ENCODE measurements at places on chromosomes 2 and 18. TPM values are rescaled to one million over a fixed set of nuclear protein-coding genes. Genes with fewer than 3 reads are reported as not detected.

DNA sequence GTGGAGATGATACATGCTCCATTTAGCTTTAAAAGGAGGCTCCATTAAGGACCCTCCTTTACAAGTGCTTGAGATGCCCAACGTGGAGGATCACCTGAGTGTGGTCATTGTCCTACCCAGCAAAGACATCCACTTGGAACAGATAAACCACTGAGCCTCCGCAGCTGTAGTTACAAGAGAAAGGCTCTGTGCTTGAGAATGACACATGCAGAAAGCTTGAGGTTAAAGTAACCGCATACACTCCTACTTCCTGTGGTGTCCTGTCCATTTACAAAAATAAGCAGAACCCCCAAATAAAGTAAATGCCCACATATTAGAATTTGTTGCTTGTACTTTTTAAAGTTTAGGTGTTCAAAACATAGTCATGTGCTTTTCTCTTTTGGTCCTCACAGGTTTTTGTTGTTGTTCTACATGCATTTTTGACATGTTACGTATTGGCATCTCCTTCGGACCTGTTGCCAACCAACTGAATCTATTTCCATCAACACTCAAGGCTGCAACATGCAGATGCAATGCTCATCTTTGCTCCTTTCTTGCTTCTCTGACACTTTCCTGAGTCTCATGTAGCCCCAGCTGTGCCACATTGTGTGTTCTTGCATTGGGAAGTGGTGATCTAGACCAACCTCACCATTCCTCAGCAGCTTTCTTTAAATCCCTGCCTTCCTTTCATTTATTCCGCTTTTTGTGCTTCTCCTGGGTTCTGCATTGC lies 56.0 kb downstream of the SERPINB7 start:
- no peak for DNase-seq

DNA sequence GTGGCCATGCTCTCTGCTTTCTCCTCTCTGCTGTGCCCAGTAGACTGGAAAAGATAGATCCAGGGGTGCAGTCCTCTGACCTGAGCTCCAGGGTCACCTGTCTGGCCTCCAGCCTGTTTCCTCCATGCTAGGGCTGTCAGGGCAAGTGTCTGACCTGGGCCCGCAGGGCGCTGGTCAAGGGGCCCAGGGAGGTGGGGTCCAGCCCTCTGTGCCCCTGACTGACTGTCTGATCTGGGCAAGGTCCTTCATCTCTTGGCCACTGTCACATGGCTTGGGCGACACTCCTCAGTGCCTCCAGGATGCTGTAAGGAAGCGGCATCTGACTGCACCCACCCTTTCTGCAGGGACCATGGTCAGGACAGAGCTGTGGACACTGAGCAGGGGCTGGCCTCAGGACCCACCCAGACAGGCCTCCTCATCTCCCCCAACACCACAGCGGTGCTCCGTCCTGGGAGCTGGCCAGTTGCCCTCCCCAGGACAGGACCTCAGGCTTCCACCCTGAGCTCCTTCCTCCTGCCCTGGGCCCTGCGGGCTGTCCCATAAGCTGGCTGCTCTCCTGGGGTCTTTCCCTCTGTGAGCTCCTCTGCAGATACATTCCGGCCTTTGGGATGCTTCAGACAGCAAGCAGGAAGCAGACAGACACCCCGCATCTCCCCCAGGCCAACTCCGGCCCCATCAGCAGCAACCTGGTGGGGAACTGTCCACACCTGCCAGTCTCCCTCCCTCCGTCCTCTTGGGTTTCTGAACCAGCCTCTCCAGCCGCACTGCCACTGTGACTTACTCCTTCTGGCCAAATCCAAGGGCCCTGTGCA lies 21.2 kb upstream of the ALPI start:
- no peak for DNase-seq

DNA sequence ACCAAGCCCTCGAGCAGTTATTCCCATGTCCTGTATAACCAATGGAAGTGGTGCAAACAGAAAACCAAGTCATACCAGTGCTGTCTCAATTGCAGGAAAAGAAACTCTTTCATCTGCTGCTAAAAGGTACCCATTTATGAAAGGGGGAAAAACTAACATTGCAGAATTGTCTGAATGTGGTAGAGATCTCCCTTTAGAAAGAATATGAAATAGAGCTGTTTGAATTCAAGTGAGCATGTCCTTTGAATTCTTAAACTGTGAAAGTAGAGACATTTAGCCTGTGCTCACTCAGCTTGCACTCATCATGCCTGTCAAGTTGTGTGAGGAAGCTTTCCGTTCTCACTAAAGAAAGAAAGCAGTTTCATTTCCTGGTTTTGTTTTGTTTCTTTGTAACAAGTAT lies 87.4 kb downstream of the EML4 start:
- no peak for DNase-seq

DNA sequence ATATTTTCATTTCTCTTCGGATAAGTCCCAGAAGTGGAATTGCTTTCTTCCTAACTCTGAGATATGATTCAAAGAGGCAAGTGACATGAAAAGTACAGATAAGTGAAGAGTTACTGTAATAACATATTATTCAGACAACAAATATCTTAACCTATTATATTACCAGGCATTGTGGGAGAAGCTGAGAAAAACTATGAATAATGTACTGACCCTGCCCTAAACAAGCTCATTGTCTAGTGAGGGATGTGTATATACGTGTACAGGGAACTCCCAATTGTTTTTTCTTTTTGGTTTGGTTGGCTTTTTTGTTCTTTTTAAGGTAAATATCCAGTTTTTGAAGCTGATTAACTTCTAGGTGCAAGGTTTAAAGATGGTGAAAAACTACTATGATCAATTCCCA lies 26.5 kb downstream of the NCKAP1 start:
- no peak for DNase-seq

DNA sequence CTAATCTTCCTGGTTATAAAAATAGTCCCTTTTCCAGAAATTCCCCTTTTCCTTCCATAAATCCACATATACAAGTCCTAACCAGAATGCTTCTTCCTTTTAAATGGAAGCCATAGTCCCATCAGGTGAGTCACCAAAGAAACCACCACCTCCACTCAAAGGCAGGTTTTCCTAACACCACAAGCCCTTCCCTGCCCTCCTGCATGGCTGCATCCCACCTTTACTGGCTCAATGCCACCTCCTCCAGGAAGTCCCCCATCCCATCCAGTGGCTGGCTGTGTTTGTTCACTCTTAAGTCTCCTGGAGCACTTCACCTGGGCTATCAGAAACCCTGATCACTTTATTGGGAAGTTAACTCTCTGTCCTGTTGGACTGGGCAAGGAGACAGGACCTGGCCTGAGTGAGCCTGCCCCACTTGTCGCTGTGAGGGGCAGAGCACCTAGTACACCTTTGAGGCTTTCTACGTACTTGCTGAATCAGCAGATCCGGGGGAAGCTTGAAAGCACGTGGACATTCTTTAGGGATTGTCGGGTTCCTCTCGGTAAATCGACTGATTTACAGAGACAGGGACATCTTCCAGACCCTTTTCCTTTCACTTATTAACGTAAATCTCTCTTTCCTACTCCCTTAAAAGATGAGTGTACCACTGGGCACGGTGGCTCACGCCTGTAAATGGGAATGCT lies 71.0 kb downstream of the NGEF start:
- no peak for DNase-seq

DNA sequence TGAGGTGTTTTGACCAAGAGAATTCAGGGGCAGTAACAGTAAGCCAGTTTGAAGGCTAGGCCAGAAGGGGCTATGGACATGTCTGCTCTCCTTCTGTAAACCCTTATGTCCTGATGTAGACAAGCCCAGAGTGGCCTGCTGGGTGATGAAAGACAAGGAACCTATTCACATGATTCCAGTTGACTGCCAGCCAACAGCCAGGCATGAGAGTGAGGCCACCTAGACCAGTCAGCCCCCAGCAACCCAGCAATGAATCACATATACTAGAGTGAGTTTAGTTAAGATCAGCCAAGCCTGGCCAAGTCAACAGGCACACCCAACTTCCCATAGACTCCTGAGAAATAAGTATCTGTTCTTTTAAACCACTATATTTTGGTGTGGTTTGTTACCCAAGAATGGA lies 1889.7 kb upstream of the CELF4 start:
- peak; percentile 16 for DNase-seq

DNA sequence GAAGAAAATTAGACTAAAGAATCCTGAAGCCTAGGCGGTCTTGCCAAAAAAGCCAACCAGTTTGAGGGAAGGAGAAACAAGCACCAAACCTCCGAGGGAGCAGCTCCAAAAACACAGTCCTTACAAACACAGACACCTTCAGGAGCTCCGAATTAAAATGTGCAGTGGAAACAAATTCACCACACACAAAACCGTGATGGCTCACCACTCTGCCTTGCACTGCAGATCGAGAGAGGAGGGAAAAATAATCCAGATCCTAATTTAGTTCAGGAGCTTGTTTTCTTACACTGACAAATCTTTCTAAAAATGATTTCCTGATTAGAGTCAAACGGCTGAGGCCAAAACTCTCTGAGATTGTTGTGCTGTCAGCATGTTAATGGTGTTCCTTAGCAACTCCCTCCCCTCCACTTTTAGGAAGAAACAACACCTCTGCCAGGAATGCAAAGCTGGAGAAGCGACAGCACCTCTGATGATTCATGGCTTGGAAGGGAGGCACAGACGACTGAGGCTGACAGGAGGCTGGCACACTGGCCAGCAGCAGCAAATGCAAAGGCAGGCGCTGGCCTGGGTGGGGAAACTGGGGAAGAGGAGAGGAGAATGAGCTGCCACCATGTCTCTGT lies 249.4 kb upstream of the KLHL29 start:
- DNase-seq = no peak

DNA sequence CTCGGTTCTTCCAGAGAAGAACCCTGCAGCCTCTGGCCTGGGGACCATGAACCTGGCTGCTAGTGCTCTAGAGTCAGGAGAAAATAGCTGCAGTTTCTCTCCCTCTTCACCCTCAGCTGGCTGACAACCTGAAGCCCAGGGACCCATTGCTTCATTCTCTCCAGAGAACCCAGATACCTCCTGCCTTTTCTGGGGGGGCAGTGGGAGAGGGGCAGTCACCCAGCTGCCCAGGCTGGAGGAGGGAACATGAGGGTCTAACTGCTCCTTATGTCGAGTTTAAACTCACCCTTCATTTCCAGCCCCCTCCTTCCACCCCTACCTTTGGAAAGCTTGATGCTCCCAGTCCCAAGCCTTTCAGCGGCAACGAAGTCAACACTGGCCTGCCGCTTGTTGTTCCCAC lies 7.6 kb upstream of the ZFAND2B start:
- DNase-seq = no peak

GRCh38 chr18:7133181-7133580 lies 15.6 kb upstream of the LAMA1 start:
- DNase-seq = no peak

DNA sequence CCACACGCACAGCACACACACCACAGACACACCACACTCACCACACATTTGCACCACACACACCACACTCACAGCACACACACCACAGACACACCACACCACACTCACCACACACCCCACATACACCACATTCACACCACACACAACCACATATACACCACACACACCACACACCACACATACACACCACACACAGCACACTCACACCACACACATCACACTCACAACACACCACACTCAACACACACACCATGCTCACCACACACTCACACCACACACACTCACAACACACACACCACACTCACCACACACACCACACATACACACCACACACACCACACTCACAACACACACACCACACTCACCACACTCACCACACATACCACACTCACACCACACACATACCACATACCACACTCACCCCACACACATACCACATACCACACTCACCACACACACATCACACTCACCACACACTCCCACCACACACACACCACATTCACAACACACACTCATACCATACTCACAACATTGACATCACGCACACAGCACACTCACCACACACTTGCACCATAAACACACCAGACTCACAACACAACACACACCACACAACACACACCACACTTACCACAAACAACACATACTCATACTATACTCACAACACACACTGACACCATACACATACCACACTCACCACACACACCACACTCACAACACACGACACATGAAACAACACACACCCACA lies 60.0 kb downstream of the SDC1 start:
- no peak for DNase-seq

- no peak for DNase-seq
Measured at GRCh38 chr2:100060875-100061274, 81.5 kb downstream of the AFF3 start.

DNA sequence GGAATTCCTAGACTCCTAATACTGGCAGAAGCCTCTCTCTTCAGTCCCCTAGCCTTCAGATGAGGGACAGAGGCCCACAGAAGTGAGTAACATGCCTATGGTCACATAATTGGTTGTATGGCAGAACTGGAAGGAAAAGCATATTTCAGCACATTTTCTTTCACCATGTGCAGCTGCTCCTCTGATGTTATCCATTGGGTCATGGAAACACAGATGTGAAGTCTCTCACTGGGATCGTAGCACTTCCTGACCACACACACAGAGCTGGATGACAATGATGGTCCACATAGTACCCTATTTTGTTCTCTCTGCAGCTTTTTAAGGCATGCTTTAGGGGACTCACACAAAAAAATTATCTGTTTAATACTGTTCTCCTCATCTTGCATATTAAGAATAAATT lies 24.5 kb downstream of the MYO3B start:
- no peak for DNase-seq

DNA sequence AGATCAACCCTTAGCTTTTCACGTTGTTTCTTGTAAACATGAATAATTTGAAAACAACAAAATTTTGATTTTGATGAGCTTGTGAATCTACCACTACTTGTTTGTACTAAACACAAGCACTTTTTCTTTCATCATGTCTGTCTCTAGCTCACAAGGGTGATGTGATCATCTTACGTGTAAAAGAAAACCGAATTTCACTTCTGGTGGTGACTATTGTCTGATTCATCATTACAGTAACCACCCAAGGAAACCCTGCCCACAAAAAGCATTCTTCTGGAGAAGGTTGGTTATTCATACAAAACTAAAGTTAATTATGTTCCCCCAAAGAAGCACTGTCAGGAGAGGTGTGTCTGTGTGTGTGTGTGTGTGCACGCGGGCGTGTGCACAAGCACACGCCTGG lies 285.4 kb downstream of the ZNF516 start:
- no peak for DNase-seq

DNA sequence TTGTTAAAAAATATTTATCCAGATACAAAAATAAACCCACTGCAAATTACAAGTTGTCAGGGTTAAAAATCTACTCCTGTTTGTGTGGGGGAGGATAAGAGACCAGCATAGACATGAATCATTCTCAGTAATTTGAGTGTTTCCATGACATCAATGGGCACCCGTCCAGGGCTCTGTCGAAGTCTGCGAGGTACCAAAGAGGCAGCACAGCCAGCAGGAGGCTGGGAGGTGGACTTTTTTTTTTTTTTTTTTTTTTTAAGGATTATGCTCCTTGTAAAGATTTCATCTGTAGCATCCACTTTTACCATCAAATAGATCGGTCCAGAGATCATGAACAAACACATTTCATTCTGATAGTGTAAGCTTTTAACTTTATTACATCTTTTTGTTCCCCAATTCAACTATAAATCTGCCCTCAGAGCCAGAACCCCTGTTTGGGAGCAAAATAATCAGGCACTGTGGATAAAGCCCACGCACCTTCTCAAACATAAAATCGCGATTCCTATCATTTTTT lies 182.0 kb downstream of the TCF4 start:
- peak; percentile 89 for DNase-seq

ARHGAP15 gene
- 0.17 TPM for total RNA-seq

MAP3K2 gene
- total RNA-seq = 52.5 TPM

KLHL14 gene
- 0.57 TPM for total RNA-seq

ESPNL gene
- total RNA-seq = 0.36 TPM

ASB18 gene
- total RNA-seq = not detected

LIMS4 gene
- 0.90 TPM for total RNA-seq

All from hepatocyte (in vitro differentiated cells).